Naive thymus-derived CD8-positive, alpha-beta T cell (primary cell): ENCODE measurements at places on chromosomes 2 and 18. TPM values are rescaled to one million over a fixed set of nuclear protein-coding genes. Genes with fewer than 3 reads are reported as not detected.

Gene ALLC
- polyA plus RNA-seq, result not detected

Gene CYRIA
- 0.74 TPM for polyA plus RNA-seq

Gene DYNAP
- polyA plus RNA-seq, result not detected

Gene FHOD3
- polyA plus RNA-seq, result not detected

Gene AAK1
- 59.8 TPM for polyA plus RNA-seq

- DNase-seq, result no peak
Observed at GRCh38 chr2:66571918-66572317, 137.0 kb downstream of the MEIS1 start.

DNA sequence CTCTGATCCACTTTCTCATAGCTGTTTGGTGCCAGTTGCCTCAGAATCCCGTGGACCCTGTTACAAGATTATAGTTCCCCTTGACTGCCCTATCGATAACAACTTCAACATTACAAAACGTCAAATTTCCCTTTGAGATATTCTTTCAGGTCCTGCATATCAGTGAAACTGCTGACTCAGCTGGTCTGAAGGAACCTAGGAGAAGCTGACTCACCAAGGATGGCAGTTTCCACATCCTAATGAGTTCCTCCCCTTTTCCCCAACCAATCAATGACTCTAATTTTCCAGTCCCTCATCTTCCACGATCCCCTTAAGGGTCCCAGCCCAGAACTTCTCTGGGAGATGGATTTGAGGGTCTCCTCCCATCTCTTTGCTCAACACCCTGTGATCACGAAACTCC, 27.6 kb upstream of the GNAL start:
- no peak for DNase-seq

DNA sequence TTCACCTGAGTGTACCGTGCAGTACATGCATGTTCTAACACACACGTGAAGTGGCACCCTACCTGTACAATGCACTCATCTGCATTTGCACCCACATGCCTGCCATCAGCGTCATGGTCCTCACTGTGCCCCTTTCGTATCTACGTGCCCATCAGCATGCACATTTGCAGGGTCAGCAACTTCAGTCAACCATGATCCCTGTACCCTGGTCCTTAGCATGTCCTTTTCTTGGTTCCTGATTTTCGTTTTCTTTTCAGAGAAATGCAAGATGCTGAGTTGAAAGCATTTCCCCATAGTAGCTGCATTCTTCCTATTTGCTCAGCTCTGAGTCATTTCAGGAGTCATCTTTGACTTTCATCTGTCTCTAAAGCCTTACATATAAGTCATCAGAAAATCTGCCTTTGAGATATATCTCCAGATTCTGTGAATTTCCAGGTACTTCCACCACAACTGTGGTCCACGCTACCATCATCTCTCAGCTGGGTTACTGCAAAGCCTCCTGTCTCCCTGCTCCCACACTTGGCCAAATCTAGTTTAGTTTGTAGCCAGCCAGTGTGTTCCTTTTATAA, 14.7 kb upstream of the PUM2 start:
- no peak for DNase-seq

DNA sequence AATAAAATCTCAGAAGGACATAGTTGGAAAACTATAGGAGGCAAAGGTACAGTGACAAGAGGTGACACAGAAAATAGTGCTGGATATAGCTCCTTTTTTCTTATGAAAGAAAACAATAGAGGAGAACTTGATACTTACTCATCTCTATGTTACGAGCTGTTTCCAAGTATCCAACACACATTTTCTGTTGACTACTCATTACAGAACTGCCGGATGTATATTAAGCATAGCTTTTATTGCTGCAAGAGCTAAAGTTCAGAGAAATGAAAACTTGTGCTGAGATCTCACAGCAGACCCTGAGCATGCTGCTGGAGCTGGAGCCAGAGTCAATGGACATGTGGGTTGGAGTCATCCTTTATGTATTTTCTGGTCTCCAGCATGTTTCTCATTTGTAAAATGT, 210.0 kb upstream of the NT5C1B start:
- no peak for DNase-seq

DNA sequence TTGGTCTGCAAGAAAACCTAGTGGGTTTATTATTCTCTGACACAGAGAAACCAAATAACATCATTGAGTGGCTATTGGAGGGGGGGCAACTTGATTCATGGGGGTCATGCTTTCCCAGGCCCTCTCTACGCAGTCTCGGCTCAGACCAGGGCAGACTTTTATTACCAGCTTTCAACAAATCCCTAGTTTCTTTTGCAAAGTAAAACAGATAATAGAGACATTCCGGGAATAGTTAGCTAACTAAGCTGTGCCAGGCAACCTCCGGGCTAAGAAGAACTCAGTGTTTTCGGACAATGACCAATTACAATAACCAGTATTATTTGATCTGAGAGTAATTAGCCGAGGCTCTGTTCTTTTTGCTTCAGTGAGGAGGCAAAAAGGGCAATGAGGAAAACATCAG, 66.3 kb downstream of the CDK15 start:
- no peak for DNase-seq

DNA sequence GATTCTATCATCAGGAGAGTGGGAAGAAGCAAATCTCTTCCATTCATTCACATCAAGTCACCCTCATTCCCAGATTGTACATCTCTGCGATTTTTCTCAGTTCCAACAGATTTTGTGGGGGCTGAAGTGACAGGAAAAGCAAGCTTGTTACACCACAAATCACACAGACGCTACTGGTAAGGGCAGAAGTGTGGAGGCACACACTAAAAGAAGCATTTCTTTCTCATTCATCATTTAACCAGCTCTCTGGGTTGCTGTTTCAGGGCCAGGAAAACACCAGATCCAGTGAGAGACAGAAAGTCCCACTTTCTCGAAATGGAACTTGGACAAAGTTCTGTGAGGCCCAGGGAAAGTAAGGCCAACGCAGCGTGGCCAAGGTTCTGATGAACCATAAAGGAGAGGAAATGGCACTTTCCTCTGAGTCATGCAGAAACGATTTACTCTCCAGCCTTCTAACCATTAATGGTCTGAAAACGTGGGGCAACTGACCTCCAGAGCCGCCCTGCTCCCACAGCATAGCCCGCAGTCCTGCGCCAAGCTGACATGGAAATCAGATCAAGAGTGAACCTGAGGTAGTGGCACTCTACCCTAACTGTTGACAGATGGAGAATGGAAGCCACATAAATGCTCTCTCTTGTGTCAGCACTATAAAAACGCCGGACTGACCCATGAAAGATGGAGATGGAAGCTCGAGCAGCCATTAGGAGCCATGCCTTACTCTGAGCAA, 191.0 kb downstream of the C1D start:
- no peak for DNase-seq

GRCh38 chr2:177675350-177675821, 282.8 kb downstream of the AGPS start:
- DNase-seq, result no peak

GRCh38 chr2:75157435-75157834, 41.9 kb downstream of the TACR1 start:
- no peak for DNase-seq

DNA sequence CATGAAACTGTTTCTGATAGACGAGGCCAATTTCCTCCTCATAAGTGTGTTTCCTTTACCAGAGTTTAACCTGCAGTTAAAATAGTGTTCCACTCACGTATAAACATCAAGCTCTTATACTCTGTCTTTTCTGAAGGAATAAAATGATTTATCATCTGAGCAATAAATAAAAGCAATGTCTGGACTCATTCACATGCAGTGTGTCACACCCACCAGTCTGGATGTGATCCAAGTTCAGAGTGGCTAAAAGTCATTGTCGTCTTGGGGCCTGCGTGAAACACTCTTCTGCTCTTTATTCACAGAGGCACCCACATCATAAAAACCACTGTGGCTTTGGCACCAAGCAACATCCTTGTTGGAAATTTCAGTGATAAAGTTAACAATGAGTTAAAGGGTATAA, 19.5 kb upstream of the SLC9A4 start:
- DNase-seq, result no peak

DNA sequence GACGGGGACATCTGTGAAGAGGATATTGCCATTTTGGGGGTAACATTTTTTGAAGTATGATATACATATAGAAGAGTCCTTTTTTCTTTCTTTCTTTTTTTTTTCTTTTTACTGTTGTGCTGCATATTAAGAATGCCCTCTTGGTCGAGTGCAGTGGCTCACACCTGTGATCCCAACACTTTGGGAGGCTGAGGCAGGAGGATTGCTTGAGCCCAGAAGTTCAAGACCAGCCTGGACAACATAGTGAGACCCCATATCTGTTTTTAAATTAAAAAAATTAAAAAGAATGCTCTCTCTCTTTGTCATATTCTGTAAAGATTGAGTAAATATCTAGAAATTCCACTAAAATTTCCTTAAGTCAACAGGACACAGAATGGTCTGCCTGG, 3.6 kb downstream of the SH2D6 start:
- DNase-seq, result no peak
